ENCODE measurements at places on chromosomes 7 and 10.

- no peaks in the 10 kb centered on the region for H3K27me3 ChIP-seq
- no peaks in the 10 kb centered on the region for H3K36me3 ChIP-seq
- no peaks in the 10 kb centered on the region for H3K4me1 ChIP-seq
- no peak overlapping the region for H3K4me3 ChIP-seq
- no peak overlapping the region for H3K27ac ChIP-seq
Observed at GRCh38 chr7:42479452-42479815, 242.4 kb upstream of the GLI3 start.

DNA sequence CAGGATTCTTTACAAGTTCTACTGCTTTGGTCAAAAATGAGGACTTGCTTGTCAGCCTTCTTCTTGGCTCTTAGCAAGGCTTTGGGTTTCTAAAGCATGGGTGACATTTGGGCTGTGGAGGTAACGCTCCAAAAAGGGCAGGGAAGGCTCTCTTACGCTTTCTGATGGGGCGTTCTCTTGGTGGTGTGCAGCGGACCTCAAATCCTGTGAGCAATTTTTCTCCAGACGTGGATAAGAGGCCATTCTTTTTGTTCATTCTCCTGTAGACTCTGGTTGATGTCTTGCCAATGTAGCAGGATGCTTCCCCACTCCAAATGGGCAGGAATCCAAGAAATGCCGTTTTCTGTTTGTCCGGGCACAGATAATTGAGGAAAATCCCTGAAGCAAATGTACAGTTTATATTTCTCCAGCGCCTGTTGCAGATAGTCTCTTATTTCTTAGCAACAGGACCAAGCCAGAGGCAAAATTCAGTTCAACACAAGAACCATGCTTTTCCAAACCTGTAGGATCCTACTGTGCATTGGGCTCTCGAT is 138.4 kb upstream of the NFE2L3 start:
- no peaks in the 10 kb centered on the region for H3K27me3 ChIP-seq
- no peaks in the 10 kb centered on the region for H3K36me3 ChIP-seq
- no peak overlapping the region for H3K4me3 ChIP-seq
- no peak for DNase-seq

- DNase-seq, result peak; percentile 52
- H3K27me3 ChIP-seq, result no peaks in the 10 kb centered on the region
- no peak overlapping the region for H3K4me3 ChIP-seq
- H3K4me1 ChIP-seq, result peaks cover 9% of the 10 kb centered on the region
- H3K27ac ChIP-seq, result peak overlapping the region; percentile 18
Observed at GRCh38 chr7:101733713-101734475, 83.5 kb upstream of the CUX1 start.

DNA sequence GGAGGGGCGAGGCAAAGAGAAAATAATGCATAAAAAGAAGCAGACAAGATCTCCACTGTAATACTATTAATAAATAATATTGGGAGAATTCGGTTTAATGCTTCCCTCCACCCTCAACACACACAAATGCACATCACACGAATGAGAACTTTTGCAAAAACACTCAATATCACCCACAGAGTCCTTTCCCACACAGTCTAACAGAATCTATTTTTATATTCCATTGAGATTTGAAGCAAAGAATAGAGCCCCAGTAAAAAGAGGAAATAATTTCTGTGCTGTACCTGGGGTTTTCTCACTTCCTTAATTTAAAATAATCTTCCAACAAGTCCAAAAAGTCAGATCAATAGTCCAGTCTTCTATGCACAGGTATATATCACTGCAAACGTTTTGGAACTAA is 17.0 kb downstream of the PIK3AP1 start:
- no peak for DNase-seq
- no peaks in the 10 kb centered on the region for H3K4me1 ChIP-seq
- H3K27ac ChIP-seq, result no peak overlapping the region
- no peaks in the 10 kb centered on the region for H3K27me3 ChIP-seq

GRCh38 chr7:100367676-100368613 is 5.3 kb upstream of the PILRA start:
- no peak for DNase-seq
- no peaks in the 10 kb centered on the region for H3K4me1 ChIP-seq
- H3K27ac ChIP-seq, result no peak overlapping the region
- no peaks in the 10 kb centered on the region for H3K36me3 ChIP-seq
- no peak overlapping the region for H3K4me3 ChIP-seq

GRCh38 chr10:86305521-86305920 is 61.1 kb downstream of the GRID1 start:
- no peaks in the 10 kb centered on the region for H3K27me3 ChIP-seq
- no peak overlapping the region for H3K4me3 ChIP-seq
- H3K36me3 ChIP-seq, result no peaks in the 10 kb centered on the region
- no peak for DNase-seq
- H3K27ac ChIP-seq, result no peak overlapping the region

Measured in colonic mucosa (tissue), 4 donors.